Activated naive CD4-positive, alpha-beta T cell (primary cell): ENCODE measurements at places on chromosomes 7 and 10.

DNA sequence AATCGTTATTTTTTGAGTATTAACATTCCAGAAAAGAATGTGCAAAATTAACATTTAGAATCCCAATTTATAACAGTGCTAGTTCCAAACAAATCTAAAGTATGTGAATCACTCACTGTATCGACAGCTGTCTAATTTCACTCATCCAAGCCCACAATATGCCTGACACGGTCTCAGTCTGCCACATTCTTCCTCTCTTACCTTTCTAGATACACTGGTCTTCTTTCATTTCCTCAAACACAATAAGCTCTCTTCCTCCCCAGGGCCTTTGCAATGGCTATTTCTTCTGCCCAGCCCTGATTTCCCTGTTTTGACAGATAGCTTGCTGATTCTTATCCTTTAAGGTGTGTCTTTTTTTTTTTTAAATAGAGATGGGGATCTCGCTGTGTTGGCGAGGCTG is 48.8 kb downstream of the UBE2H start:
- DNase-seq = no peak

- DNase-seq = no peak
These were observed at the start of gene PIK3CG for GRCh38 chr7:106865130-106866041. Gene PIK3CG (plus strand): TSS chr7:106865282. CDS start chr7:106867562, 2,280 bp downstream.

DNA sequence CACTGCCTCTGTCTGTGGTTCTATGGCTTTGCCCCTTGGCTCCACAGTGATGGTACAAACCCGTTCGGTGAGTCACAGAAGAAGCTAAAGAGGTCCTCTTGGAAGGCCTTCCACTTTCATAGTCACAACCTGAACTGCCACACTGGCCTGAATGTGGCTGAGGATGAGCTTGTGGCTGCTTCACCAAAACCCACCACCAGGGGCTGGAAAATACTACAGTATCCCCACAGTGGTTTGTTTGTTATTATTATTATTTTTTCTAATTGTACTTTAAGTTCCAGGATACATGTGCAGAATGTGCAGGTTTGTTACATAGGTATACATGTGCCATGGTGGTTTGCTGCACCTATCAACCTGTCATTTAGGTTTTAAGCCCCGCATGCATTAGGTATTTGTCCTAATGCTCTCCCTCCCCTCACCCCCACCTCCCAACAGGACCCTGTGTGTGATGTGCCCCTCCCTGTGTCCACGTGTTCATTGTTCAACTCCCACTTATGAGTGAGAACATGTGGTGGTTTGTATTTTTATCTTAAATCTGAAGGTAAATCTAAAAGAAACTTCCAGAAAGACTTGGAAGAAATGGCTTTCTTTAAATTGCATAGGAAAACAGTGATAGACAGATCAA is 160.8 kb upstream of the NPSR1 start:
- no peak for DNase-seq

GRCh38 chr10:16948361-16948760 is 131.1 kb upstream of the RSU1 start:
- DNase-seq = no peak

DNA sequence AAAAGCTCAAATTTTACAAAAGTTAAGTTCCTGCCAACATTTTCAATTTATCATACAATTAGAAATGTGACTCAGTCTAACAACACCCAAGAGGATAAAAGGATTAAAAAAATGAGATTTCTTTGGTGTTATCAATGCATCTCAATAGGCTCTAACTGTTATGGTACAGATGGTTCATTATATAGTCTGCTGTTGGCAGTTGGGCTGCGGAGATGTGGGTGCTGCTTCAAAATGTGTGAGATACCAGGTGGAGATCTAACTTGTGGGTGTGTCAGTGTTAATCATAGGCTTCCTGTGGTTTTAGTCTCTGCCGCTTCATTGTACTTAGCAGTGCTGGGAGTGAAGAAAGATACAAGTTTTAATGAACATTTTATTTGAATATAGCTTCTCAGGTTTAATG is 231.2 kb downstream of the EXOC4 start:
- no peak for DNase-seq
